NCI-H69 (cell line): ENCODE measurements at places on chromosomes 7 and 10.

DNA sequence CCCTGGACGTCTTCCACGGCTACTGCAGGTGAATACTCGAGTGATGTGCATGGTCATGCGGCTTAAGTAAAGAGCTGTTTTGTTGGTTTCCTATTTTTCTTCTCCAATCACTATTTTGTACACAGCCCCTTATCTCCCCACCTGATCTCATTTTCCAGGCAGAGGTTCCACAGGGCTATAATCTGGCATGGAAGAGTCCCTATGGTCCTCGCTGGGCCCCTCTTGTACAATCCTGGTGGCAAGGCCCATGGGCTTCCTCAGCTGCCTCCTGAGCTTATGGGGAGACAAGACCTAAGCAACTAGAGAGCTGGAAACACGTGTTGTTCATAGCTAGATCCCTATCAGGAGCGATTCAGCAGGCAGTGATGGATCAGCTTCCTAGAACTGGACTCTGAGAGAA is 181.3 kb upstream of the ADO start:
- no peak for DNase-seq

- DNase-seq: peak; percentile 68
Observed at GRCh38 chr7:101717628-101718357, 88.7 kb upstream of the MYL10 start.

DNA sequence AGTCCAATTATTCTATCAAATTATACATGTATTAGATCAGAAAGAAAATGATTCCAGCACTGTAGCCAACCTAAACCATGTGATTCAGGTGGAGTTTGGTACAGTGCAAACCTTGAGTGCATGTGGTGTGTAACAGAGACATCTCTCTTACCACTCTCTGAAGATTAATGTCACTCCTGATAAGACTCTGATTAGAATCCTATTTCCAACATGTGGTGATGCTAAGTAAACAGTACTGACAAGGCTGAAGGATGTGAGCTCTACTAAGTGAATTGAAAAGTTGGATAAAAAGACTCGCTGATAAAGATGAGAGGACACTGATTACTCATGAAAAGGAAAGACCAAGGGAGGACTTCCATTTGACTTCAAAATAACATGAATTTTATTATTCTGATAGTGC is 232.0 kb downstream of the SDK1 start:
- DNase-seq: no peak

- DNase-seq: peak; percentile 64
Observed at GRCh38 chr7:191981-192649, at the start of gene FAM20C. FAM20C (plus strand) TSS chr7:192571; CDS start chr7:193200, 629 bp downstream.

GRCh38 chr10:130215151-130215930 is 79.2 kb downstream of the GLRX3 start:
- no peak for DNase-seq

GRCh38 chr7:67857698-67858097 is 861.1 kb downstream of the TYW1 start:
- no peak for DNase-seq

DNA sequence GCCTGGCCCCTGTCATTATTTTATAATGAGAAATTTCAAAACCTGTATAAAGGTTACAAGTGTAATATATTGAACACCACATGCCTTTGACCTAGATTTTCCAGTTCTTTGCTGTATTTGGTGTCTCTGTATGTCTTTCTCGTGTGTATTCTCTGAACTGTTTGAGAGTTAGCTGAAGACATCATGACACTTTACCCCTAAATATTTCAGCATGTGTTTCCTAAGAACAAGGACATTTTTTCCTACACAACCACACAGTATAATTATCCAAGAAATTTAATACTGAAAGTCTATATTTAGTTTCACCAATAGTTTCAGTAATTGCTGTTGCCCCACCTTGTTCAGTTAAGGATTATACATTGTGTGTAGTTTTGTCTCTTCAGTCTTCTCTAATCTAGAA is 14.8 kb downstream of the ZRANB1 start:
- DNase-seq: no peak

GRCh38 chr7:118312051-118312450 is 87.5 kb downstream of the ANKRD7 start:
- DNase-seq: peak; percentile 88

GRCh38 chr7:54860003-54860775 is 101.2 kb upstream of the SEC61G start:
- no peak for DNase-seq

- peak; percentile 63 for DNase-seq
Observed at GRCh38 chr7:88546808-88547207, 212.7 kb upstream of the ZNF804B start.

GRCh38 chr7:118288098-118288497 is 63.6 kb downstream of the ANKRD7 start:
- no peak for DNase-seq

GRCh38 chr10:129491123-129491734 is 24.2 kb downstream of the MGMT start:
- DNase-seq: no peak

DNA sequence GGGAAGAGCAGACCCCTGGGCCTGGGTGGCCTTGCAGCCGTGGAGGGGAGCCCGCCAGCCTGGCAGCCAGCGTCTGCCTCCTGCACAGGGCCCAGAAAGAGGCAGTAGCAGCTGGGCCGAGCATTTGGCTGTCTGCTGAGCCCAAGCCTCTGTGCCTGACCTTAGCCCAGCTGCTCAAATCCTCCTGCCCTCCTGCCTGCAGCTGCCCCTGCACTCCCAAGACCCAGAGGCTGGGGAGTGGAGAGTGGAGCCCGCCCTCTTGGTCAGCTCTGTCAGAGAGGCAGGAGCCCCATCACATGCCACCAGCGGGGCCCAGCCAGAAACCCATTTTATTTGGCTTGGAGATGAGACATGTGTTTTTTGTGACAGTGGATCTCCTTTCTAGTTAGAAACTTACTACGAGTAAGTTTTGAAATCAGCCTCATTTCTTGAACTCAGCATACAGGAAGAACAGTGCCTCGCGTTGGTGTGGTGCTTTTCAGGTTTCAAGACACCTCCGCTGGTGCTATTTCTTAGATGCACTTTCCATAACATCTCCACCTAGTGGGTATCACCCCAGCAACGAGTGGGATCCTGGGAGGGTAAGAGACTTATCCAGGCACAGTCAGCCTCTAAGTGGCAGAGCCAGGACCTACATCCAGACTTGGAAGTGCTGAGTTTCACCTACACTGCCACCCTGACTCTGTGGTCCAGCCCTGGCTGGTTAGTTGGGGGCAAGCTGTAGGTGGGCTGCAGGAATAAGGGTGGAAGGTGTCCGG is 477.1 kb downstream of the RPS24 start:
- no peak for DNase-seq

DNA sequence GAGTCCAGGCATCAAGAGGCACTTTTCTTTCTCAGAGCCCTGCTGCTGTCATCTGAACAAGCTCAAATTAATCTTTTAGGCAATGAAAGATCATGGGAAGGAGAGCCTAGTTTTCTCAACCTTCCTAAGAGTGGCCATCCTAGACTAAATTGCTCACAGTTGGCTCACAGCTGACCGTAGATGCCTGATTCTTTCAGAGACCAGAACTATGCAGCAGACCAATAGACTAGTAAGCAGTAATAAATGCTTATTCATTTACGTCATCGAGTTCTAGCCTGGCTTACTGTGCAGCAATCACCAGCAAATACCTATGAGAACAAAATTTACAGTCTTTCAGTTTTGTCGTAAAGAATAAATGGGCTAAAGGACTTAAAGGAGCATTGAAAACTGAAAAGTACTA is 602.9 kb upstream of the GHITM start:
- DNase-seq: no peak

DNA sequence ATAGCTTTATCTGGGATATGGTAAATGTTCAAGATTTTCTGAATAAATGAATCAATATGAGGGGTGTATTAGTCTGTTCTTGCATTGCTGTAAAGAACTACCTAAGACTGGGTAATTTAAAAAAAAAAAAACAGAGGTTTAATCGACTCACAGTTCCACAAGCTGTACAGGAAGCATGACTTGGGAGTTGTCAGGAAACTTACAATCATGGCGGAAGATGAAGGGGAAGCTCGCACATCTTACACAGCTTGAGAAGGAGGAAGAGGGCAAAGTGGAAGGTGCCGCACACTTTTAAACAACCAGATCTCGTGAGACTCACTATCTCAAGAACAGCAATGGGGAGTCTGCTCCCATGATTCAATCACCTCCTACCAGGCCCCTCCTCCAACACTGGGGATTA is 32.5 kb upstream of the OTUD1 start:
- no peak for DNase-seq

DNA sequence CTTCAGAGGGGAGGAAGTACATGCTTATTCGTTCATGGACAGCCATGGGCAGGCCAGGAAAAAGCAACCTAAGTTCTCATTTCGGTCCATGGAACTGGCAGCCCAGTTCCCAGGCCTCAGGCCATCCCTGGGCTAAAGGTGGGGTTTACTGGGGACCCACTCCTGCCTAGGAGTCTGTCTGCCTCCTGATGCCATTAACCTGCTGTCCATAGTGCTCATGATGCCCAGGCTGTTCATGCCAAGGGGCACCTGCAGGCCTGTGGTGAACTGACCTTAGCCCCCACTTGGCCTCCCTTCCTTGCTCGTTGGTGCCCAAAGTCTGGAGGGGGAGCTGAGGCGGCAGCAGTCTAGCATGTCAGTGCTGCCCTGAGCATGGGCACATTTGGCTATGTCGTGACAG is 450.2 kb upstream of the MBL2 start:
- DNase-seq: no peak

DNA sequence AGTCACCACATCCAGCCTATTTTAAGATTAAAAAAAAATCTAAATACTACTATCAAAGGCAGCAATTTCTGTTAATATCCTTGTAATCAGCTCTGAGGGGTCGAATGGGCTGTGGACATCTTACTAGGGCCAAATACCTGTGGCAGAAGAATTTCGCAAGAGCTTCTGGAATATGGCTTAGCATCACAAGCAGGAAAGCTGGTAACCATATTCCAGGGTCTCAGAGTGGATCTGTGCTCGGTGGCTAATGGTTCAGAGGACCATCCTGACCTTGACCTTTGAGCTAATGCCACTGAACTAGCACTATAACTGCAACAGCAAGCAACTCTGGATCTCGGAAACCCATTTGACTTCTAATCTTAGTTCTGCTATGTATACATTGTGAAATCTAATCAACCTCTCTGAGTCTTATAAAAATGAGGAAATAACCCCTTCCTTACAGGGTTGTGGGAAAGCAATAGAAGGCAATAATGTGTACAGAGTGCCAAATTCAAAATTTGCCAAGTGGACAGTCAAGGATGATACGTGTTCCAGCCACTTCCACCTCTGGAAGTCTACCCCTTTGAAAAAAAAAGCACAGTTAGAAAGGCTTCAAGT is 65.5 kb downstream of the CYP26A1 start:
- no peak for DNase-seq

- DNase-seq: peak; percentile 14
Observed at GRCh38 chr10:29622382-29622922, 12.3 kb downstream of the SVIL start.

- no peak for DNase-seq
Observed at GRCh38 chr10:76759681-76760080, 877.9 kb downstream of the KCNMA1 start.

- no peak for DNase-seq
Observed at GRCh38 chr10:84290235-84290634, 38.2 kb upstream of the CCSER2 start.

DNA sequence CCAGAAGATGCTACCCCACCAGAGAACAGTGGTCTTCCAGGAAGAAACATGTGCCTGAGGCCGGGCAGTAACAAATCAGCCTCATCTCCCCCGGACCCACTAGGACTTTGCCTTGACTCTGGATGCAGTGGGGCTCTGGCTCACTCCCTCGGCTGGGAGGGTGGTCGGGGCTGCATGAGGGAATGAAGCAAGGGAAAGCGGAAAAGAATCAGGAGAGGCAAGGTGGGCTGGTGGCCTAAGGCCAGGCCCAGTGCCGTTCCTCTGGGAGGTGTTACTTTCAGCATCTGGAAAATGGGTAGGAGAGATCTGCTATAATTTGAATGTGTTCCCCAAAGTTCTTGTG is 51.8 kb downstream of the CLEC2L start:
- no peak for DNase-seq

- no peak for DNase-seq
Observed at GRCh38 chr10:101143345-101143630, 12.2 kb downstream of the TLX1 start.

DNA sequence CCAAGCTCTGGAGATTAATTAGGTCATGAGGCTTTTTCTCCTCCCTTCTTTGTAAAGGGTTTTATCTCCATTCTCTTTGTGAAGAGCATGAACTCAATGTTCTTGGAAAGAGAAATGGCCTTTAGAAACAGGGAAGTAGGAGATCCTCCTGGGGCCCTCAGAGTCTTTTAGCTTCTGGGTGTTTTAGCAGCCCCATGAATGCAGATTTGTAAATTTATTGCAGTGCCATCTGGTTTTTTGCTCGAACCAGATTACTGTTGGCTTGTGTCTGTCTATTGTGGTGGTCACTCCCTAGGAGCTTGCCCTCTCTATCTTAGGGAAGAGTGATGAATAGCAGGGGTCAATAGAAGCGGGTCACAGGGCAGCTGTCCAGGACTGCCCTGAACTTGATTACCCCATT is 110.6 kb downstream of the BTRC start:
- peak; percentile 55 for DNase-seq
